ENCODE measurements at places on chromosomes 16 and 17.

DNA sequence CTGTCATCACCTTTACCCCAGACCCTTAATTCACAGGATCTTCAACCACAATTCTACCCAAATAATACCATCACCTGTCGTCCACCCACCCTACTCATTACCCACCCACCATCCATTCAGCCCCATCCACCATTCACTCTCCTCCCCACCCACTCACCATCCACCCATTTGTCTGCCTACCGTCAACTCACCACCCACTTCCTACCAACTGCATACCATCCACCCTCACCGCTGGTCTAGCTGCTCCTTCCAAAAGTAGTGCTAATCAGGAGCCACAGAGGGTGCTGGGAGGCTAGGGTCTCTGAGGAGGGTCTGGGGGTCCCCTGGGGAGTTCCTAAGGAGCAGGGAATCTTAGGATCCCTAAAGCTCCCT lies 12.0 kb upstream of the IGFBP4 start:
- DNase-seq = no peak

DNA sequence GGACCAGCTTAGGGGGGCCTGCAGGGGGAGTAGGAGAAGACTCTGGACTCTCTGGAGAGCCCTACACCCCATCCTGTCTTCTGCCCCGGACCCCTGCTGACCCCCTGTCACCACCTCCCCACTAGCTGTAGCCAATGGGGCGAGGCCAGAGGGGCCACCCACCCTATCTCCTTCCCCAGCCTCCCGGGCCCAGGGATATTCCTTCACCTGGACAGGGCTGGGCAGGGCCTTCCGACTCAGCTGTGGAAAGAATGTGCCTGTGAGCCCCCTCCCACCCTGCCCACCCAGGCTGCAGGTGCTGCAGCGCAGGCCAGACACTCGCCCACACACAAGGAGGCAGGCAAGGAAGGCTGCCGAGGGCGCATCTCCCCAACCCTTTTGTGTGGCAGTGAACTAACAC lies 23.0 kb downstream of the TSPOAP1 start:
- DNase-seq = no peak

DNA sequence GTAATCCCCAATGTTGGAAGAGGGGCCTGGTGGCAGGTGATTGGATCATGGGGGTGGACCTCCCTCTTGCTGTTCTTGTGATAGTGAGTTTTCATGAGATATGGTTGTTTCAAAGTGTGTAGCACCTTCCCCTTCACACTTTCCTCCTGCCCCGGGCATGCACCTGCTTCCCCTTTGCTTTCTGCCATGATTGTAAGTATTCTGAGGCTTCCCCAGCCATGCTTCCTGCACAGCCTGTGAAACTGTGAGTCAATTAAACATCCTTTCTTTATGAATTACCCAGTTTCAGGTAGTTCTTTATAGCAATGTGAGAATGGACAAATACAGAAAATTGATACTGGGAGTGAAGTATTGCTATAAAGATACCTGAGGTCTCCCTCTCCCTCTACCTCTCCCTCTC lies 29.4 kb downstream of the RNF112 start:
- DNase-seq = no peak

DNA sequence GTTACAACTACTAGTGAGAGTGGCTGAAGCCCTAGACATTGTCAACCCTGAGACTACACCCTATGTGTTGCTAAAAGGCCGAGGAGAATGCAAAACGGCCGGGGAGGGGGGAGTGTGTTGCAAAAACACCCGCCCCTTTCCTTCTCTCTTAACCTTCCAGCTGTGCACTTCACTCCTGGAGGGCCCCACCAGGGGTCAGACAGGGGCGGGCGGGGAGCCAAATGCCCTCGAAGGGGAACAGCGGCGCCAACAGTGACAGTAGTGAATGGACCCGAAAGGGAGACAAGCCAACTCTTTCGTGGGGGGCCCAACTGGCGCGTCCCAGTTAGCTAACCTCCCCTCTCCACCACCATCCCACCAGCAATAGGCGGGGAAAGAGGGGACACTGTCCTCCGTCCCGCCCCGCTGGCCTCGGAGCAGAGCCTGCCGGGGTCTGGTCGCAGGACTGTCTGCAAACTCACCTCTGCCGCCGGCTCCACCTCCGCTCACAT lies 352 bp downstream of the MARF1 start:
- DNase-seq = peak; percentile 43
